ENCODE measurements at places on chromosomes 3 and 15.

DNA sequence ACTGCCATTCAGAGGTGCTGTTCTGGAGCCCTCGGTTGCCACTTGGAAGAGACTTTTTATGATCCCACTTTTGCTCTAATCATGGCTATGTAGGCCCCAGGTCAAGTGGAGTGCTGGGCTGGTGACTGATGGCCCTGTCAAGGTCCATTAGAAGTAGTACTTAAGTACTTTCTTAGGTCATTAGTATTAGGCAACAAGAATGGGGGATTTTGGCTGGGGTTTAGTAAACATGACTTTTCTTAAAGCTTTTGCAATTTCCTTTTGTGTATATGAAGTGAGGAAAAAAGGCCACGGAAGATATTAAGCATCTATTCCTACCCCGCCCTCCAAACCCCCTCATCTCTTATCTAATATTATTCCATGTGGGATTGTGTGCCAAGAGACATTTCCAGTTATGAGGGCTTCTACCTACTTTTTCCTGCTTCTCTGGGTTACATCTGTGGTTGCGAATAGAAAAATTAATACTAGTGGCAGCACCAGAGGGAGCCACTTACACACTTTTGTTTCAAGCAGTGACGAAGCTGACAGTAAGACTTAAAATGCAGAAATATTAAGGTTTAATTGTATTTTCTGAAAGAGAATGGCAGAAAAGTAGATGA is 13.9 kb downstream of the NLGN1 start:
- DNase-seq, result no peak

DNA sequence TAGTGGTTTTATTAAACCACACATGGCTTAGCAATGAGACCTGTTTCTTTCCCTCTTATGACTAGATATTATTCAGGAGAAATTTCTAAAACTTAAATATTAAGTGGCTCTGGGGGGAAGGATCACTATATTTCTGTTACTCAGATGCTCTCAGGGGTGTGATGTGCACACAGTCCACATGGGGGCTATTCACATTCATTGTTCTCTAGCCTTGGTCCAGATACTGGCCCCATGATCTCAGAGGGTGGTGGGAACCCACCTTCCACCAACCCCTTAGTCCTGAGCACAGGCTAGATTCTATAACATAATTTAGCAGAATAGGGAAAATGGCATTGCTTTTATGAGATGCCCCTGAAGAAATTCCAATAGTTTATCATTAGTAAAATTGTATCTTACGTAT is 149.0 kb upstream of the ST8SIA2 start:
- DNase-seq, result no peak

- no peak for DNase-seq
These were observed 312.1 kb upstream of the TGFBR2 start for GRCh38 chr3:30294241-30294667.

DNA sequence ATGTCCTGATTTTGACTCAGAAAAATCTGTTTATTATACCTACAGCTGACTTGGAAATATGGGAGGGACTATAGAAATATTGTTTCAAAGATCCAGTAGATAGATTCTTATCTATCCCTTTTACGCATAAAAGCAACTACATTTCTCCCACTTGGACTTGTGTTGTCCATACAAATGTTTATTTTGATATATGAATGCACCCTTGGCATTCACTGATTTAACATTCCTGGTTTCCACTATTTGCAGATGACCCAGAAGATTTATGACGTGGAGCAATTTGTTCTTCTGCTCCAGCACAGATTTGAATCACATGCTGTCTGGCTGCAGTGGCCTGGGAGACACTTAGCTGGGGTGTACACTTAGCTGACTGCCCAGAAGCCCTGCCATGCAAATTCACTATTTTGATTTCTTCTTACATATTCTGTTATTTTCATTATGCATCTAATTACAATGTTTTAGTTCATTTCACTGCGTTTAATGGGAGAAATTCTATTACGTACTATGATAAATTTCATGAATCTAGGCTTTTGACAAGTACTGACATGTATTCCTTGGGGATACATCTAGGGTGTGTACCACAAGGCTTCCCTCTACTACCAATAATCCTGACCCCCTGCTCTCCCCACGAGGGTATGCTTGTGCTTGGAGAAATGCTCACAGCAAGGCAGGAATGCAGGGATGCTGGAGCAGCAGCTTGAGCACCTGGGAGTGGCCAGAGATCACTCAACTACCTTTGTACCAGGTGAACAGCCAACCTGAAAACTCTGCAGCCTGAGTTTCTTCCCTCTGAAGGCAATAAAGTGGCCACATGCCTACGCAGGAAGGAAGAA is 223.6 kb upstream of the TBL1XR1 start:
- no peak for DNase-seq

GRCh38 chr3:157605356-157605755 is 102.1 kb upstream of the VEPH1 start:
- no peak for DNase-seq

- DNase-seq, result no peak
These were observed 2.8 kb upstream of the TLR9 start for GRCh38 chr3:52228266-52228665.

- no peak for DNase-seq
These were observed 62.3 kb upstream of the ASB14 start for GRCh38 chr3:57354768-57355167.

DNA sequence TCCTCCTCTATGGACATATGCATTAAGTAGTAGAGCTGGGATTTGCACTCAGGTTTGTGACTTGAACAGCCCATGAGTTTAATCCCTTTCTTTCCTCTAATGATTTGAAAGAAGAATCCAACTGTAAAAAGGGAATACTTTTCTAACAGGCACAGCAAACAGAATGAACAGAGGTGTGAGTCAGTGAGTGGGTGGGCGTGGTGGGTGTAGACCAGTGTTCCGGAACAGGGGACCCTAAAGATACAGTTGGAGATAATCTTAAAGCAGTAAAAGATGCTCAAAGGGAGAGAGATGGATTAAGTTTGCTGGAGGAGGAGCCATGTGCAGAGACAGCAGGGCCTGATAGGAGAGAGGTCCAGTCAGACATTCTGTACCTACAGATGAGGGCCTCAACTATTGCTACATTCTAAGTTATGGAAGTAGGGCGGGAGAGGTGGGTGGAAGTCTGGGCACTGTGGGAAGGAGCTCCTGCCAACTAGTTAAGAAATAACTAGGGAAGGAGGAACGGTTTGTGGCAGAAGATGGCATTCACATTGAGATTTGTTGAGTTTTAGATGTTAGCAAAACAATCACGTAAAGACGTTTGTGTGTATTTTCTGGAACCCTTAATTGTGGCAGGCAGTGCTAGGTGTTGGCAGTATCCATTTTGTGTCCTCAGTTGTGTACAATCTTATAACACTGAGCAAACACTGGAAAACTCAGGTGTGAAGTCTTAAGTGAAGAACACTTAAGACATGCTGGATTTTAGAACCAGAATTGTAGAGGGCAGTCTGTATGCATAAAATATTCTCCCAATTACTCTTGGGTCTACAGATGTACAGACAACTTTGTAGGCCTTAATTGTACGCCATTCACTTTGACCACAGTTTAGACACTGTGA is 511.0 kb downstream of the GRM7 start:
- no peak for DNase-seq

GRCh38 chr15:89393056-89393455 is 58.4 kb upstream of the POLG start:
- DNase-seq, result no peak

GRCh38 chr3:128936341-128936740 is 56.9 kb downstream of the ACAD9 start:
- DNase-seq, result no peak

- DNase-seq, result no peak
These were observed 16.3 kb downstream of the ZIC1 start for GRCh38 chr3:147425388-147425850.

- DNase-seq, result no peak
These were observed 29.8 kb downstream of the ACAN start for GRCh38 chr15:88832820-88833730.

- DNase-seq, result no peak
These were observed 453.7 kb downstream of the NAALADL2 start for GRCh38 chr3:175312791-175313190.

DNA sequence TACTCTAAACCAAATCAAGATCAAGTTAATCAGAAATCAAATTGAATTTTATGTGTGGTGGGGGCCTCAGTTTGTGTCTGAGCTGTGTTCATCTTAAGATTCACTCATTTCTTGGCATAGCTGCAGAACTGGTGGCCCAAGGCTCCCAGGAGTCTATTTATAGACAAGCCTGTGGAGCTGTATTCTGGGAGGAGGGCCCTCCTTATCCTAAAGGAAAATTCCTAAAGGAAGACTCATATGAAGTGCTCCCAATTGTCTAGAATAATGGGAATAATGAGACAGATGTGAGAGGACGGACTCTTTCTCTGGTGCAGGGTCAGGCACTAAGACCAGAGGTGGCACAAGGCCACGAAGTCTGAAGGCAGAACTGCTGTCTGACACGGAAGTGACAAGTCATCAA is 38.9 kb downstream of the C3orf85 start:
- DNase-seq, result no peak

DNA sequence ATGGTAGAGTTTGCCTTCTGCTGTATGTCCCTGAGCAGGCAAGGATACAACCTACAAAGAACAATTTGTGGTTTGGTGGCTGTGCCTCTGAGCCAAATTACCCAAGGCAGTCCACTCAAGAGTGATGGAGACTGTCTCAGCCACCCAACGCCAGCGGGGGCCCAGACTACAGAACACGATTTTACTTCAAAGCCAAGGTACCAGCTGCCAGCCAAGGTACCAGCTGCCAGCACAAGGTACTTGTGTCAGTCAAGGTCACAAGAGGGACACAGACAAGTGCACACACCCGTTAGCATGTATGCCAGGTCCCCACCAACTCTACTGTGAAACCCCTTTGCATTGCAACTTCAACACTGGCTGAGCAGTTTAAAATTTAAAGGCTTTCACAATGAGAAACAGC is 23.5 kb downstream of the COLQ start:
- no peak for DNase-seq

DNA sequence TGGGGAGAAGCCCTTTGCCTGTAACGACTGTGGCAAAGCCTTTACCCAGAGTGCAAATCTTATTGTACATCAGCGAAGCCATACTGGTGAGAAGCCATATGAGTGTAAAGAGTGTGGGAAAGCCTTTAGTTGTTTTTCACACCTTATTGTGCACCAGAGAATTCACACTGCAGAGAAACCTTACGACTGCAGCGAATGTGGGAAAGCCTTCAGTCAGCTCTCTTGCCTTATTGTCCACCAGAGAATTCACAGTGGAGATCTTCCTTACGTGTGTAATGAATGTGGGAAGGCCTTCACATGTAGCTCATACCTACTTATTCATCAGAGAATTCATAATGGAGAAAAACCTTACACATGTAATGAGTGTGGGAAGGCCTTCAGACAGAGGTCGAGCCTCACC is 10.9 kb downstream of the ZNF35 start:
- DNase-seq, result no peak

DNA sequence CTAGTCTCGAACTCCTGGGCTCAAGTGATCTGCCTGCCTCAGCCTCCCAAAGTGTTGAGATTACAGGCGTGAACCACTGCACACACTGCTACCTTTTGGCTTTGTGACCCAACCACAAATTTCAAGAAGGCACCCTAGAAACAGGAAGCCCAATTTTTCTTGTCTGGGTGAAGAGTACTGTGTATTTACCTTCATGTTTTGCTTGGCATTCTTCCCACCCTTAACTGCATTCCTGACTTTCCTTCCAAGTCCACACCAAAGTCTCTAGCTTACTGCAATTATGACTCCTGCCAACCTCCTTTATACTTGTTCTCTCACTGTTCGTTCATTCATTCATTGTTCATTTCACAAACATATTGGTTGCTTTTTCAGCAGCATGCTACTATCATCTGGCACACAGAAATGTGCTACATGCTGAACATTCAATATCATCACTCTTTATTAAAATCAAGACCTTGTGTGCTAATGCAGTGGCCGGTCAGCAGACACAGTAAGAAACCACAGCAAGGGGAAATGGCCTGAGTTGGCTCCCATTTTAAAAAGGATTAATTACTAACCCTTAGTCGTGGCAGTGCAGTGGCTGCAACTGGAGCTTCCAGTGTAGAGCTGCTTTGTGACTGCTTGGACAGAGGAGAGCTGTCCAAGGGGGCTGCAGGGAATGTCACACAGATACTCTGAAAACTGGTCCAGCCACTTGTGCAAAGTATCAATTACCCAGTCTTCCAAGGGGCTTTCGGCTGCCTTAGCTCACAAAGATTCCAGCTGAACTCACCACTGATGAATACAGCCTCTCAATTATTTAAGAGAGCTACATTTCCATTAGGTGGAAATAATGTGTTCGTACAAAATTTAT is 94.0 kb downstream of the ETFA start:
- DNase-seq, result no peak

- DNase-seq, result no peak
These were observed 42.8 kb upstream of the RPL35A start for GRCh38 chr3:197907196-197907595.

GRCh38 chr3:127237835-127238234 is 44.9 kb downstream of the PRR23E start:
- DNase-seq, result no peak

GRCh38 chr3:1037631-1038030 is 55.2 kb upstream of the CNTN6 start:
- DNase-seq, result no peak

- DNase-seq, result no peak
These were observed 118.3 kb upstream of the FOXB1 start for GRCh38 chr15:59885832-59886231.

GRCh38 chr3:71099997-71100719 is 483.4 kb downstream of the FOXP1 start:
- no peak for DNase-seq

DNA sequence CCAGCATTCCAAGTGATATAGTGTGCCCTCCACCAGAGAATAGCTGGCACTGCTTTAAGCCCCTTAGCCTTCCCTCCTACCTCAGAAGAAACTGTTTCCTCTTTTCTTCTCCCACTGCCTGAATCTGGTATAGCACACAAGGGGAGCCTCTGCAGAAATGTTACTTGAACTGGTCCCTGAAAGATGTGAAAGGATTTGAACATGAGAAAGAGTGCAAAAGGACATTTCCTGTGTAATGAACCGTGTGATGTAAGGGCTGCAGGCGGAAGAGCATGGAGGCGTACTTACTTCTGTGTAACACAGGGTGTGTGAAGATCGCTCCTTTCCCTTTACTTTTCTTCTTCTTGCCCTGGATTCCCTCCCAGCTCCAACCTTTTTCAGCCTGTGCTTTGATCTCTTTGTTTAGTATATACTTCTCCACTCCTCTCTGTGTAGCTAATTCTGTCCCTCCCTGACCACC is 8.4 kb downstream of the TMOD3 start:
- no peak for DNase-seq

- DNase-seq, result no peak
These were observed 10.1 kb downstream of the CLDND1 start for GRCh38 chr3:98512576-98512975.

GRCh38 chr3:99134986-99135385 is 233.5 kb upstream of the DCBLD2 start:
- DNase-seq, result no peak

DNA sequence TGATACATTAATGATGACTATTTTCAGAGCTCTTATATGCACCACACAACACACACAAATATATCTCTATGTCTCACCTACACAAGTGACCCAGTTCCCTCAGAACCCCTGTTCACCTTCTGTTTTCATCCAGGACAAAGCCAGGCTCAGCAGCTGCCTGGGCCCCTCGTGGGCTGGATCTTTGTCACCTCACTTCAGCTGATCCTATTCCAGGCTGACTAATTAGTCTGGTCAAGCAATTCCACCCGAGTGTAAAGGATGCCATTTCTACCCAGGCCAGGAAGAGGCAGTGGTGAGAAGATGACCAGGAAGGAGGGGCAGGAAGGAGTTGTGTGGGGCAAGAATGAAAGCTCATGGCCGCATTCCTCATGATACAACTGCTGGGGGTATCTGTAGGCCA is 62.3 kb downstream of the DHX30 start:
- no peak for DNase-seq

All from left hindlimb (tissue), 1 donor.